ENCODE measurements at places on chromosomes 1 and 21. TPM values are rescaled to one million over a fixed set of nuclear protein-coding genes. Genes with fewer than 3 reads are reported as not detected.
A peak's percentile ranks its signal among the peaks of the same experiment; 100 is the strongest.

GRCh38 chr1:76269155-76269554 lies 194.6 kb downstream of the ST6GALNAC3 start:
- DNase-seq = peak; percentile 76

DNA sequence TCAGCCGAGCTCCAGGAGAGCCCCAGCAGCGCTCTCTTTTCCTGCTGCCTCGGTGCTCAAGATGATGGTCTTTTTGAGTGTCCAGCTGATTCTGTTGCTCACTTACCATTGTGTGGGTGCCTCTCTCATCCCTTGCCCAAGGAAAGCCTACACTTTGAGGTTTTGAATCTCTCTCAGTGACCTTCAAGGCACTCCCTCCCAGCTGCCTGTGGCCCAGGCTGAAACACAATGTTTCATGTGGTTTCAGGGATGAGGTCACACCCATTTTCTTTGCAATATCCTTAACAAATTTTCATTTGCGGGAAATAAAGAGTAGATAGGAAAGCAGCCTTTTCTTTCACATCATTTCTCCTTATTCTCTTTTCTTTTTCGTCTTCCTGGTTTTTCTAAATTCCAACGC lies 12.6 kb upstream of the MRPS14 start:
- no peak for DNase-seq

The TRIM58 gene
- 1.6 TPM for total RNA-seq

The FGR gene
- total RNA-seq = 1.4 TPM

The DCDC2B gene
- not detected for total RNA-seq

The WDR64 gene
- total RNA-seq = 0.04 TPM

The PARS2 gene
- total RNA-seq = 6.4 TPM
